Breast epithelium (tissue), 4 donors: ENCODE measurements at places on chromosomes 16 and 17.

DNA sequence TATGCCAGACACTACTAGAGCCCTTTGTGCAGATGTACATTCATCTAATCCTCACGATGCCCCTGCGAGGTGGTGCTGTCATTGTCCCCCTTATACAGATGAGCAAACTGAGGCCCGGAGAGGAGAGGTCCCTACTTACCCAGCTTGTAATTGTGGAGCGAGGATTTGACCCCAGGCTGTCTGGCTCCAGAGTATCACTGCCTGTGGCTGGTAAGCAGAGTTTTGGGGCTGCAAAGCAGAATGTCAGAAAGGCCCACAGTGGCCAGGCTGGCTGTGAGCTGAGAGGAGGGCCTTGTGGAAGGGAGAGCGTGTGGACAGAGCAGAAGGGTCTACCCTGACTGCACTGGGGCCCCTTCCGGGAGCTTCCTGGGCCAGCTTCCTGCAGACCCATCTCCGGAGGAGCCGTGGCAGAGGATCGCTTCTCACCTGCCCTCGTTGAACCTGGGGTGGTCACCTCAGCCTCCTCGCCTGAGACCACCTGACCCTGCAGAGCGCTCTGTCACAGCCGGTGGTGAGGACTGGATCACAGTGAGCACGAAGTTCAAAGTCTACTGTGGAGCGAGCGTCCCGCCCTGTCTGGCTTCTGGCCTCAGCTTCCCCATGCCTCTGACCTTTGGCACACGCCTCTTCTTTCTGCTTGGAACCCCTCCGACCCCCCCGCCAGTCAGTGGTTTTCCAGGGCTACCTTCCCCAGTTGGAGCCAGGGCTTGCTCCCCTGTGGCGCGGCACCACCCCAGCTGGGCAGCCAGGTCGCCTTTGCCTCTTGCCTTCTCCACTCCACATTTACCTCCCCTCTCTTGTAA lies 12.1 kb downstream of the CMIP start:
- no peak overlapping the region for H3K4me3 ChIP-seq
- no peak for DNase-seq
- H3K4me1 ChIP-seq = no peaks in the 10 kb centered on the region
- no peaks in the 10 kb centered on the region for H3K36me3 ChIP-seq
- no peak overlapping the region for H3K27ac ChIP-seq
- H3K27me3 ChIP-seq = no peaks in the 10 kb centered on the region

GRCh38 chr16:85588562-85589503 lies 24.3 kb upstream of the GSE1 start:
- no peaks in the 10 kb centered on the region for H3K4me1 ChIP-seq
- H3K27ac ChIP-seq = no peak overlapping the region
- DNase-seq = no peak

GRCh38 chr16:35725949-35726348 lies 2266.5 kb downstream of the TP53TG3F start:
- no peak overlapping the region for H3K27ac ChIP-seq
- no peaks in the 10 kb centered on the region for H3K27me3 ChIP-seq
- H3K4me1 ChIP-seq = no peaks in the 10 kb centered on the region
- DNase-seq = no peak

GRCh38 chr17:4293572-4293971 lies 29.8 kb upstream of the ANKFY1 start:
- H3K27me3 ChIP-seq = no peaks in the 10 kb centered on the region
- H3K4me3 ChIP-seq = no peak overlapping the region
- no peaks in the 10 kb centered on the region for H3K36me3 ChIP-seq
- no peaks in the 10 kb centered on the region for H3K4me1 ChIP-seq
- H3K27ac ChIP-seq = no peak overlapping the region
- DNase-seq = no peak

DNA sequence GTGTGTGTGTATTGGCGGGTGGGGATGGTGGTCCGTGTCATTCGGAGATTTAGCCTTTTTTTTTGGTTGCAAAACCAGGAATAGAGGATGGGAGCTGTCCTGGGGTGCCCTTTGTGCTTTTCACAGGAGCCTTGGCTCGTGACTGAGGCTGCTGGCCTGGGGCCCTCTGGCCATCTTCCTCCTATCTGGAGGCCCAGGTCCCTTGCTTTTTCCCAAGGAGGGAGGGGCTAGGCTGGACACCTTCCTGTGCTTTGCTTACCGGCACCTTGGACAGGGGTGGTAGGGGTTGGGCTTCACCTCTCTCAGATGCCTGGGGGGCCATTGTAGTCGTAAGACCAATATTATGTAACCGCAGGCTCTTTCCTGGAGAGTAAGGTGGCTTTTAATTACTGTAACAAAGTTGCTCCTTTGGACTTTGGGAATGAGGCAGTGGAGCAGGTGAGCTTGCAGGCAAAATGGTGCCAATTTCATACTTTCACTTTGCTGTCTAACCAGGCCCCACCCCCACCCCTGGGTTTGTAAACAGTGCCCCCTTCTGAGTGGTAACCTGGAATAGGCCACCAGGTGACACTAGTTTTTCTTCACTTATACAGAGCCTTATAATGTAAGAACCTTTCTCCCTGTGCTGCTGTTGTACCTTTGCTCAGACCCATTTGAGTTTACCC lies 1.2 kb downstream of the DYNLL2 start:
- no peaks in the 10 kb centered on the region for H3K27me3 ChIP-seq
- H3K27ac ChIP-seq = peak overlapping the region; percentile 93
- peak overlapping the region; percentile 97 for H3K4me3 ChIP-seq
- peaks cover 4% of the 10 kb centered on the region for H3K4me1 ChIP-seq

- no peaks in the 10 kb centered on the region for H3K4me1 ChIP-seq
- H3K27ac ChIP-seq = no peak overlapping the region
- H3K27me3 ChIP-seq = no peaks in the 10 kb centered on the region
- no peak for DNase-seq
- H3K36me3 ChIP-seq = no peaks in the 10 kb centered on the region
Measured at GRCh38 chr16:54459509-54460262, 173.1 kb upstream of the IRX3 start.

DNA sequence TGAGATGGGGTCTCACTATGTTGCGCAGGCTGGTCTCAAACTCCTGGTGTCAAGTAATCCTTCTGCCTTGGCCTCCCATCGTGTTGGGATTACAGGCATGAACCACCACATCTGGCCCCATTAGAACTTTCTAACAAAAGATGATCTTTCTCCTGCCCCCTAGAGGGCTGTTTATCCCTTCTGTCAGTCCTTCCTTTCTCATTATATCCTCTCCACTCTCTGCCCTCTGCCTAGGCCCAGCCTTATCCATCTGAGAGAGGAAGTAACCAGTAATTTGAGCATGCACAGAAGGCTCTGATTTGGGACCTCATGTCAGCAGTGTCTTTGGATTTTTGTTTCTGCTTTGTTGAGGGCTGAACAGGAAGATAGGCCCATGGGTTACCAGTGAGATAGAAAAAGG lies 4.4 kb upstream of the DHX40 start:
- no peaks in the 10 kb centered on the region for H3K36me3 ChIP-seq
- H3K4me3 ChIP-seq = no peak overlapping the region
- H3K27me3 ChIP-seq = no peaks in the 10 kb centered on the region
- H3K4me1 ChIP-seq = no peaks in the 10 kb centered on the region
- DNase-seq = no peak

DNA sequence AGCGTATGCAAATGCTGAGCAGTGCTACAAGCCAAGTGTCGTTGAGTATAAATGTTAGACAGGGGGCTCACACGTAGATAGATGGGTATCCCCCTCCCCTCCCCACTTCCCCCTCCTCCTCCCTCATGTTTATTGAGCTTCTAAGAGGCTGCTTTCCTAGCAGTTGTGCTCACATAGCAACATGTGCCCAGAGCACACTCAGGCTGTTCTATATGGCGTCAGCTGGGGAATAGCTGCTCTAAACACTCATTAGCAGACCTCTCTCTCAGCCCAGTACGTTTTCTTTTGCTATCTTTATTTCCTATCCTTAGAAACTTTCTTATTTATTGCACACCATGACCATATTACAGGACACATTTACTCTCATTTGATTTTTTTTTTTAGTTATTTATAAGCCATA lies 1.8 kb downstream of the KCNJ2 start:
- H3K4me3 ChIP-seq = no peak overlapping the region
- no peaks in the 10 kb centered on the region for H3K36me3 ChIP-seq
- H3K4me1 ChIP-seq = no peaks in the 10 kb centered on the region
- no peak overlapping the region for H3K27ac ChIP-seq
- DNase-seq = no peak

DNA sequence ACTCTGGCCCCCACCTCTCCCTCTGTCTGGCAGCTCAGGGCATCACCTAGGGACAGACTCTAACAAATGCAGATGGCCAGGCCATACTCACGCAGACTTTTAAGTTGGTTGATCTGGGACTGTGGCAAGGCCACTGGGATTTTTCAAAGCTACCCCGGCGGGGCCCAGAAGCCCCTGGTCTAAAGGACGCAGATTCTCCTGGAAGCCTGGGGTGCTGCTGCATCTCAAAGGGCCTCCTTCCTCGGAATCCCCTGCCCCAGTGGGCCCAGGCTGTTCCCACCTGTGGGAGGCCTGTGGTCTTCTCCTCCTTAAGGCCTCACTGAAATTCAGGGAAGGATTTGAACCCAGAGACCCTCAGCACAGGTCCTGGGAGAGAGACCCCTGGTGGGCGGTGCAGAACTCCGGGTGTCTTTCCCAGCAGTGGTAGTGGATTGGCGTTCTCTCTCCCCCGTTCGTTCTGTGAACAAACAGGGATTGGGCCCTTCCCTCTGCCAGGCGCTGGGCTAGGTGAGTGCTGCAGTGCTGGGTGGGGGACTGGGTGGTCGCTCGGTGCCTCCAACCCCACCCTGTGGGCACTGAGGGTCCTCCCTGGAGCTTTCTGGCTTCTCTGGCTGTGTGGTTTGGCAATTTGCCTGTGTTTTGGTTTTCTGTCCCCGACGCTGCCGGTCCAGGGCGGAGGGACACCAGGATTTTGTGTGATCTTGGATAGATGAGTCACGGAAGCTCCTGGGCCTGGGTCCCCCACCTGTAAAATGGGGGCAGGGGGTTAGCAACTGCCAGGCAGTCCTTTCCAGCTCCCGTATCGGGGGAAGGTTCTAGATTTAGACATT lies 160.5 kb upstream of the GSE1 start:
- H3K27me3 ChIP-seq = no peaks in the 10 kb centered on the region
- no peaks in the 10 kb centered on the region for H3K36me3 ChIP-seq
- H3K4me1 ChIP-seq = peaks cover 16% of the 10 kb centered on the region

GRCh38 chr16:52773026-52773425 lies 226.1 kb upstream of the TOX3 start:
- DNase-seq = no peak
- H3K27ac ChIP-seq = no peak overlapping the region
- H3K27me3 ChIP-seq = no peaks in the 10 kb centered on the region
- H3K36me3 ChIP-seq = no peaks in the 10 kb centered on the region
- no peaks in the 10 kb centered on the region for H3K4me1 ChIP-seq
- H3K4me3 ChIP-seq = no peak overlapping the region

- no peak overlapping the region for H3K27ac ChIP-seq
- H3K36me3 ChIP-seq = no peaks in the 10 kb centered on the region
- H3K4me1 ChIP-seq = peaks cover 9% of the 10 kb centered on the region
Measured at GRCh38 chr16:89711601-89712273, 9.0 kb downstream of the VPS9D1 start.

- no peak overlapping the region for H3K27ac ChIP-seq
- no peak for DNase-seq
- H3K36me3 ChIP-seq = no peaks in the 10 kb centered on the region
- H3K4me3 ChIP-seq = no peak overlapping the region
- no peaks in the 10 kb centered on the region for H3K27me3 ChIP-seq
Measured at GRCh38 chr17:53819956-53820355, 2.8 kb upstream of the KIF2B start.

- no peak overlapping the region for H3K27ac ChIP-seq
- no peak overlapping the region for H3K4me3 ChIP-seq
- no peaks in the 10 kb centered on the region for H3K4me1 ChIP-seq
- DNase-seq = no peak
- H3K27me3 ChIP-seq = no peaks in the 10 kb centered on the region
Measured at GRCh38 chr16:78605548-78606101, 506.2 kb downstream of the WWOX start.

DNA sequence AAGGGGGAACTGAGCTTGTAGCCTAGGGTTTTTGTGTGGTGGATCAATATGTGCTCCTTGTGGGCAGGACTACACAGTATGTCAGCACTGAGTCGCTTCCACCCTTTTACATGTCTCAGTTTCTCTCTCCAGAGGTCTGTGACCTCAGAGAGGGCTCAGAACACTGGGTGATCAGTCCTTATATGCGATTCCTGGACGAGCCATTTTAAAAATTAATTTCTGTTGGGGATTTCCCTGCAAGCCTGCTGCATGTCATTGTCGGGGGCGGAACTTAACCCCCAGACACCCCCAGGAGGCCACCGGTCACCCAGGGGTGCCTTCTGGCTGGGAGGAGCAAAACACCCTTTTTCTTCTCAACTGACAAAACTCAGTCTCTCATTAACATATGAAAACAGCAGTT lies 14.1 kb downstream of the DHRS7B start:
- H3K27ac ChIP-seq = no peak overlapping the region
- H3K36me3 ChIP-seq = no peaks in the 10 kb centered on the region
- H3K4me1 ChIP-seq = no peaks in the 10 kb centered on the region
- no peaks in the 10 kb centered on the region for H3K27me3 ChIP-seq
- H3K4me3 ChIP-seq = no peak overlapping the region

DNA sequence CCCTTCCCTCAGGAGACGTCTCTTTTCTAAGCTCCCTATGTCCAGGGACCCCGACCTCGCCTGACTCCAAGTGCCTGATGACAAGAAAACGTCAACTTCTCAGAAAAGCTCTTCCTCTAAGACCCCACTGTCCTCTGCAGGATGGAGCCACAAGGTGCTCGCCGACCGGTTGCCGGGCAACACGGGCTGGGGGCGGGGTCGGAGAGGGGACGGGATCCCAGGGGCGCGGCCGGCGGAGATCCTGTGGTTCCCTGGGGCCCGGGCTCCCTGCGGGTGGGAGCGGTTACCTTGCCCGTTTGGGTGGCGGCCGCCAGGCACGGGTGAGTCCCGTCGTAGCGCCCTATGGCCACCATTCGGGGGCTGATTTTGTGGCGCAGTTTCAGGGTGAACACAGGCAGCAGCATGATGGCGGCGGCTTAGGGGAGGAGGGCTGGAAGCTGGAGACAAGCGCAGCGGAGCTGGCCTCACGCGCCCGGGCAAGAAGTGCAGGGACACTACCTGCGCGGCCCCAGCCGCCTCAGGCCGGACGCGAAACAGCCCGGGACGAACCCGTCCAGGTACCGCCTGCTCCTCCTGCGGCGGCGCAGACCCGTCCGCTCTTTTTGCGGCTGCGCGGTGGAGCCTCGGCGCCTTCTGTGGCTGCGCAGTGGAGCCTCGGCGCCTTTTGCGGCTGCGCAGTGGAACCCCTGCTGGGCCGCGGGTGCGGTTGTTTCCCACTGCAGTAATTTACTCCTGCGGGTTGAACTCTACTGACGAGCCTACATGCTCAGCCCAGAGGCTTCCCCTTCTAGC lies at the start of gene BBS2:
Gene BBS2 (minus strand): TSS at position 566 of the 792 bp plus-strand sequence. CDS start 162 bp downstream, at position 404.
- peaks cover 2% of the 10 kb centered on the region for H3K4me1 ChIP-seq
- H3K36me3 ChIP-seq = no peaks in the 10 kb centered on the region
- H3K27me3 ChIP-seq = no peaks in the 10 kb centered on the region
- peak; percentile 79 for DNase-seq

DNA sequence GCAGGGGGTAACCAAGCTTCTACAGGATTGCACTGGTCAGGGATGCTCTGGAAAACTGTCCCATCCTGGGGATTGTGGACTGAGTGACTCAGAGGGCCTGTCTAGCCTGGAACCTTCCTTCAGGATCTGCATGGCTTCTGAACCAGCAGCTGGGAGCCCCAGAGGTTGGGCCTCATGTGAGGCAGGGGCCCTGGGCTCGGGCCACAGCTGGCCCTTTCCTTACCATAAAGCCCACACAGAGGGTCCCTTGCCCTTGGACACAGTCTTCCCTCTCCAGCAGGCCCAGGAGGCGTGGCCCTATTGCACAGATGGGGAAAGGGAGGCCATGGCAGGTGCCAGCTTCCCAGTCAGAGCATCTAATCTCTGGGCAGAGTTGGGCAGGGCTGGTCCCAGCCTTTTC lies 30.5 kb downstream of the ADCY7 start:
- no peaks in the 10 kb centered on the region for H3K36me3 ChIP-seq
- H3K4me3 ChIP-seq = no peak overlapping the region
- no peak for DNase-seq
- no peak overlapping the region for H3K27ac ChIP-seq
